ENCODE measurements at places on chromosomes 16 and 17.
A peak's percentile ranks its signal among the peaks of the same experiment; 100 is the strongest.

GRCh38 chr17:72560303-72561247 lies 439.8 kb downstream of the SOX9 start:
- DNase-seq: peak; percentile 43

DNA sequence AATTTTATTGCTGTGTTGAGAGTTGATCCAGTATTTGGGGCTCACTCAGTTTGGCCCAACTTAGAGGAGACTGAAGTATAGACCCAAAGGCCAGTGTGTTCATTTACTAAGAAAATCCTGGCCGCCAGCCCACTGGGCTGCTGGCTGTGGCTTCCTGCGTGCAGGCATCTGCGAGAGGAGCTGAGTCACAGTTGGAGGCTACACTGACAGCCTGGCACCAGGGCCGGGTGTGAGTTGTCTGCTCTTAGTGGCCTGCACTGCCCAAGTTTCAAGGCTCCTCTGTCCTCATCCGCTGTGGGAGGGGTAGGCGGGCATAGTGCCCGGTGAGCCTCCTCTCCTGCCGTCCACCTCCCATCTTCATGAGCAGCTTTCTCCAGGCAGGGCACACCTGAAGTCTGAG lies 54.2 kb downstream of the PLD6 start:
- DNase-seq: peak; percentile 90

DNA sequence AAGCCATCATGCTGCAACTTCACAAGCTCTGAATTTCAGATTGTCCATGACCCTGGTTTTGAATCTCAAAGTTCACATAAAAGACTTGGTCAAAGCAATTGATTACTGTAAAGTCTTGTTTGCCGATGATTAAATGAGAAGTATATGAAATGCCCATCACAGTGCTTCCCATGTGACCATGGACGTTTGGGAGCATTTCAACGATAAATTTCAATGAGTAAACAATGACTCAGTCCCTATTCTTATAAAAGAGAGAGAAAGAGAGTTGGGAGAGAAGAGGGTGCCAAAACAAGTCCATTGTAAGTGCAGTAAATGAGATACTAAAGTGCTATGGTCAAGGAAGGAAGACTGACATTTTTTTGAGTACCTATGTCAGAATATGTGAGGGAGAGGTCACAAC lies 276.9 kb downstream of the SOX9 start:
- DNase-seq: no peak

DNA sequence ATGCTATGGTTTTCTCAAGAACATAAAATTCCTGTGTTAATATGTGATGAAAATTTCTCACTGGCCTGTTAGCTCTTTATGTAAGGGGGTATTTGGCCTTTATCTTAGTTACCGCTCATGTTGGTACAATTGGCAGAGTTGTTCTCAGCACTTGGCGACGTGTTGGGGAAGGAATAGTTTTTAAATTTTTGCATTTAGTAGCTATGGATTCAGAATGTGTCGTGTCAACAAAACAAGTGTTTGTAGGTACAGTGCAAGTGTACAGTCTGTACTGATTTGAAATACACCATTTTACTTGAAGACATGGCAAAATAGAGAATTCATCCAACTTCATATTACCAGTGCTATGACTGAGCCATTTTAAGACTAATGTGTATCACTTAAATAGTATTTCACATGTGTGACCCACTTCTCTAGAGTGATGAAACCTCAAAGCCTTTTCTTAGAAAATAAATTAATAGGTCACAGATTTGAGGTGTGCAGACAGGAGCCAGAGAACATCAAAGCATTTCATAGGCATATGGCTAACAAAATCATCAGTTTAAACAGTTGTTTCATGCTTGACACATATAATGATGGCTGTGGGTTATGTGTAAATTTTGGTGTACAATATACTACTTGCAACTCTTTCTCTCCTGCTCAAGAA lies 150.8 kb downstream of the PHKB start:
- peak; percentile 31 for DNase-seq

DNA sequence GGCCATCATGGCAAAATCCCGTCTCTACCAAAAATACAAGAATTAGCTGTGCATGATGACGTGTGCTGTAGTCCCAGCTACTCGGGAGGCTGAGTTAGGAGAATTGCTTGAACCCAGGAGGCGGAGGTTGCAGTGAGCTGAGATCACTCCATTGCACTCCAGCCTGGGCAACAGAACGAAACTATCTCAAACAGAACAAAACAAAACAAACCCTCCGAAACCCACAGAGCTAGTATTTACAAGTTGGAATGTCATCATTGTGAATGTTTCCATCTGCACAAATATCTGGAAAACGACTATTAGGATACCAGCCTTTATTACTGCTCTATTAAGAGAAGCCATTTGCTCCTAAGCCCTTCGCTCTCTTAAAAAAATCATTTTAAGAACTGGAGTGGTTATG lies 26.0 kb downstream of the SMARCE1 start:
- DNase-seq: no peak
